Amygdala (tissue), 56 donors: ENCODE measurements at places on chromosomes 2 and 18.
A peak's percentile ranks its signal among the peaks of the same experiment; 100 is the strongest.

DNA sequence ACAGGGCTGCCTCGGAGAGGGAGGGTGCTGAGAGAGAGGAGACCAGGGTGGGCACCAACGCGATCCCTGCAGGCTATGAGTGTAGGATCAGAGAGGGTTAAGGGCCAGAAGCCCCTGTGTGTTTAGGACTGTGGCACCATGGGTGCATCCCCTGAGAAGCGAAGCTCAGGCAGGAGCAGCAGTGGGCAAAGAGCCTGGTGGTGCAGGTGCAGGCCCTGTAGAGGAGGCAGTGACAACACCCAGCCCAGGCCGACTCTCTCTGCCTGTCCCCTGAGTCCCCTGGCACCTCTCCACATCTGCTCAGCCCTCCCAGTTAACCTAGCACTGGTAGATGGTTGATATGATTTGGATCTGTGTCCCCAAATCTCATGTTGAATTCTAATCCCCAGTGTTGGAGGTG is 139.8 kb downstream of the RNF152 start:
- no peak for DNase-seq

- DNase-seq = no peak
Observed at GRCh38 chr2:159613091-159613490, 3.3 kb downstream of the BAZ2B start.

- DNase-seq = no peak
Observed at GRCh38 chr2:47034973-47035609, 119.5 kb upstream of the MCFD2 start.

DNA sequence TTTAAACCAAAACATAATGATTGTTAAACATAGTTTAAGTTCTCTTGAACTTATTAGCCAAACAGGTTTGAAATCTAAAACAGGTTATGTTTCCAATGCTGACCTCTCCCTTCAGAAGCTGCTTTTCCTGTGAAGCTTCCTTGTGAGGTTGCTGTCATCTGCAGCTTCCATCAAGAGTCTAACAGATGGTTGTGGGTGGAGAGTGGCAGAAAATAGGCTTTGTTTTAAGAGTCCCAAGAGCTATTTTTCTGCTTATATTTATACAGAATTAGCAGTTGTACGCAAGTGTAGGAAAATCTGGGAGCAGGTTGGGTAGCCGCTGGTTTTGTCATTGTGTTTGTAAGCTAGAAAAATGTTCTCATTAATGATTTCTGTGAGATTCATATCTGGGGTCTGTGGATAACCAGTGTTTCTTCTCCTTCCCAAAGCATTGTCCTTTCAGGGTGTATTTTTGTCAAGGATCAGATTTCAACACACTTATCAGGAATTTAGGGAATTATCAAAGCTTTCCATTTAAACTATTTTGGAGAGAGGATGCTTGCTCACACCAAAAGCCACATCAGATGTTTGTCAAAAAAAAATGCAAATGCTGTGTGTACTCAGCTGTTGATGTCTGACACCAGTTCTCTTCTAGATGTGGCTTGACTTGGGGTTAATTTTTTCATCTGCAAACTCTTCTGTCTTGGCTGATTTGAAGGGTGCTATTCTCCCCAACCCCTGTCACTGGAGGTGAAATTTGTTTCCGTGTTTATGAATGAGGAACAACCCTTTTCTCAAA is 78.1 kb upstream of the KIF5C start:
- peak; percentile 8 for DNase-seq

DNA sequence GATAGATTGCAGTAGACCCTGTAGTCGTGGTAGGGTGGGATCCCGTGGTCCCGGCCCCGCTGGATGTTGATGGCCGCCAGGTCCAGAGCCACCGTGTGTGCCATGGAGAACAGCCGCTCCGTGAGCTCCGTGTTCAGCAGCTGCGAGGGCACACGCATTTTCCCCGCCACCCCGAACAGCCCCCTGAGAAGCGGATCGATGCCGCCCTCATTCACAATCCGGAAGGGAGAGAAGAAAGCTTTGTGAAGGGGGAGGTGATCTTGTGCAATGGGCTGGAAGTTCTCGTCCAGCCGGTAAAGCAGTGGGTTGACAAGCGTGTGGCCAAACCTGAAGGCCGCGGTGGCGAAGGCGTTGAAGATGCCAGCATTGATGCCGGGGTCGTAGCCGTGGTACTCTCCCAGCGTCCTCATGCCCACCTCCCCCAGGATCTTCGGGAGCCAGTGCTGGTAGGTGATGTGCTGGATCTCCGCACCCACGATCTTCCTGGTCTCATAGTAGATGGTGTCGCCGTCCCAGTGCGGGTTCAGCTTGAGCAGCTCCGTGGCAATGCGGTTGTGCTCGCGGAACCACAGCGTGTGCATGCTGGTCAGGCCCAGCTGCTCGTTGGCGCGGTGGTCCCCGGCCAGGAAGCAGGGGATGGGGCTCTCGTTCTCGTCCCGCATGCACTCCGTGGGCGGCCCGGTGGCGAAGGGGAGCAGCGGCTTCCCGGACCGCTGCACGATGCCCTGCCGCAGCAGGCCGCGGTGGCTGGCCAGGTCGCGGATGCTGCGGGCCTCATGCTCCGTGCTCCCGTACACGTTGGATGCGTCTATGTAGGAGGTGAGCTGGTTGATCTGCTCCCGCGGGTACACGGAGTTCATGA is 95.8 kb downstream of the PXDN start:
- no peak for DNase-seq

DNA sequence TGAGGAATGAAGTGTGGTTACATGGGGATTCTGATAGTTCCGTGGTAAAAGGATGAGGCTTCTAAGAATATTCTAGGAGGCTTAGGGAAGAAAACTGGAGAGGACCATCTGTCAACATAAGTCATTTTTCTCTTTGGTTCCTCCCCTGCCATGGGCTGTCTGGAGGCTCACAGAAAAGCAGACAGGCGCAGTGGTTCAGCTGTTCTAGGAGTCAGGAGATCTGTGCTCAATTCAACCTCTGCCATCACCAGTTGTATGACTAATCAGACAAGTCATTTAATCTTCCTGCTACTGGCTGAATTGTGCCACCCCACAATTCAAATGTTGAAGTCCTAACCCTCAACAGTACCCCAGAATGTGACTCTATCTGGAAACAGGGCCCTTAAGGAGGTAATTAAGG is 36.4 kb downstream of the ADAM17 start:
- DNase-seq = no peak

DNA sequence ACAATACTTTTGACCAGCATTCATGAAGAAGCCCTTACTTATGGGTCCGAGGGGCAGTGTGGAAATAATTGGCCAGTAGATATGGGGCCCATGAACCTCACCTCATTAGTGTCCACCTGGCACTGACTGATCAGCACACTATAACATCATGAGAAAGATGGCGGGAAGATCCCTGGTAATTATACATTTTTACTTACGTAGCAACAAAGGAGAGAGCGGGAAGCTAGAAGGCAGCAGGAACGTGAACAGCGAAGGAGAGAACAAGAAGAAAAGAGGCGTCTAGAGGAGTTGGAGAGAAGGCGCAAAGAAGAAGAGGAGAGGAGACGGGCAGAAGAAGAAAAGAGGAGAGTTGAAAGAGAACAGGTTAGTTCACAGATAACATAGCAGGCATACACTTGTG is 136.0 kb upstream of the IL1R2 start:
- no peak for DNase-seq
